ENCODE measurements at places on chromosomes 5 and 9. TPM values are rescaled to one million over a fixed set of nuclear protein-coding genes. Genes with fewer than 3 reads are reported as not detected.

FOXD4L4 gene
- total RNA-seq = not detected

UGT3A2 gene
- total RNA-seq = not detected

BARHL1 gene
- not detected for total RNA-seq

OR1J2 gene
- not detected for total RNA-seq

PAEP gene
- total RNA-seq = not detected

ZNF622 gene
- total RNA-seq = 45.3 TPM

Measured in myometrial cell (primary cell).